H7 (cell line): ENCODE measurements at places on chromosomes 5 and 9. TPM values are rescaled to one million over a fixed set of nuclear protein-coding genes. Genes with fewer than 3 reads are reported as not detected.

DNA sequence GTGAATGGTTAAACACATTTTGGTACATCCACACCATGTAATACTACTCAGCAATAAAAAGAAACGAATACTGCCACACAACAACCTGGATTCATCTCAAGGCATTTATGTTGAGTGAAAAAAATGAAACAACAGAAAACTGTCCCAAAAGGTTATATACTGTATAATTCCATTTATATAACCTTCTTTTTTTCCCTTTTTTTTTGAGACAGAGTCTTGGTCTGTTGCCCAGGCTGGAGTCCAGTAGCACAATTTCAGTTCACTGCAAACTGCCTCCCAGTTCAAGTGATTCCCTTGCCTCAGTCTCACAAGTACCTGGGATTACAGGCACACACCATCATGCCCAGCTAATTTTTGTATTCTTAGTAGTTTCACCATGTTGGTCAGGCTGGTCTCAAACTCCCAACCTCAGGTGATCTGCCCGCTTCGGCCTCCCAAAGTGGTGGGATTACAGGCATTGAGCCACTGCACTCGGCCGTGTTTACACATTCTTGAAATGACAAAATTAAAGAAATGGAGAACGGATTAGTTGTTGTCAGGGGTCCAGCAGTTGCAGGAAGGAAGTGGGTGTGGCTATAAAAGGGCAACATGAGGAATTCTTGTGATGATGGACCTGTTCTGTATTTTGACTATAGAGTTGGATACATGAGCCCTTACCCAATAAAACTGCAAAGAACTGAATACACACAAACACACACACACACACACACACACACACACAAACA, 17.4 kb downstream of the PPP6C start:
- no peak for DNase-seq

CDC20B gene
- not detected in 2 replicates for total RNA-seq

NUTM2F gene
- 0.69 TPM in 1 of 2 replicates, not detected in the other for total RNA-seq

DNA sequence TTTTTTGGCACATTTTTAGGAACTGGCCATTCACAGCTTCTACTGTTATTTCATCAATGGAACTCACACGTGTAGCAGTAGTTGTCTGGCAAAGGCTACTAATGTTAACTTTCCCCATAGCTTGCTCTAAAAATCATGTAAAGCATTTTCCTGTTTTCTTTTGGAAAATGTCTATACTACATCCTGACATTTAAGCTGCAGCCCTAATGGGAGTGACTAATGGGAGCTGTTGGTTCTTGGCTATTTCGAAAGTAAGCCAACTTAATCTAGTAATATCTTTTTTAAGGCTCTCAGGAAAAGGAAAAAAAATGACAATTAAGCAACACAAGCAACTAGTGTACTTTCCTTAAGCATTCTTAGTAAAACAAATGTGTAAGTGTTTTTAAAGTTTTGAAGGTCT, 169.2 kb downstream of the SLC12A2 start:
- no peak for DNase-seq

- peak; percentile 88 for DNase-seq
Measured at GRCh38 chr5:177553671-177554429, 513 bp downstream of the FAM193B start.

SLC36A3 gene
- not detected in 2 replicates for total RNA-seq

ZNF454 gene
- 0.14 and 1.3 TPM in 2 replicates for total RNA-seq

DNA sequence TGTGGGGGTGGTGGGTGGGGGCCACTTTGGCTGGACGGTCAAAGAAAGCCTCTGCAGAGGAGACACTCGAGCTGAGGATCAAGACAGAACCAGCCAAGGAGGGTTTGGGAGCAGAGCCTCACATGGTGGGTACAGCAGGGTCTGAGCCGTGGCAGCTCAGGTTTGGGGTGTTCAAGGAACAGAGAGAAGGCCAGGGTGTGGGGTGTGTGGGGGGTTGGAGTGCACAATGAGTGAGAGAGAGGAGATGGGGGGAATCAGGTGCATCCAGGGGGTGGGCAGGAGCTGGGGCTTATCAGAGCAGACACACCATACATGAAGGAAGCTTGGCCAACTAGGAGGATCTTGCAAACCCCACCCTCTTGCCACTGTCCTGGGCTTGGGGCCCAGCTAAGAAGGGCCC, 140.0 kb downstream of the NSG2 start:
- DNase-seq = no peak

PPP2CA gene
- 152 and 184 TPM in 2 replicates for total RNA-seq

DNA sequence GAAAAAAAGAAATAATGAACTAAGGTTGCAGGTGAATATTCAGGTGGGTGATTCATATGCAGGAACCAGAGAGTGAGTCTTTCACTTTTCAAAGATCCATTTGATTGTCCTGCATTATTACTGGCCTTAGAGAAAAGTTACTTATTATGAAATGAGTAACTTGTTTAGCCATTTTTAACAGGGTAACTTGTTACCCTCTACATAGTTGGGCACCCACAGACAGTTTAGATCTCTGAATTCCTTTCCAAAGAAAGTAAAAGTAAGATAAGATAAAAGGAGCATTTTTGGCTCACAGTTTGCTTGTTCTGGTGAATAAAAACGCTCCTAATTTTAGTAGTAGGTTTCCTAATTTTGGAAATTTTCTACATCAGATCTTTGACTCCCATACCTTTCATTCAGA, 54.1 kb upstream of the DAB2 start:
- no peak for DNase-seq

GRCh38 chr5:156826150-156826549, 23.9 kb upstream of the PPP1R2B start:
- DNase-seq = no peak

DNA sequence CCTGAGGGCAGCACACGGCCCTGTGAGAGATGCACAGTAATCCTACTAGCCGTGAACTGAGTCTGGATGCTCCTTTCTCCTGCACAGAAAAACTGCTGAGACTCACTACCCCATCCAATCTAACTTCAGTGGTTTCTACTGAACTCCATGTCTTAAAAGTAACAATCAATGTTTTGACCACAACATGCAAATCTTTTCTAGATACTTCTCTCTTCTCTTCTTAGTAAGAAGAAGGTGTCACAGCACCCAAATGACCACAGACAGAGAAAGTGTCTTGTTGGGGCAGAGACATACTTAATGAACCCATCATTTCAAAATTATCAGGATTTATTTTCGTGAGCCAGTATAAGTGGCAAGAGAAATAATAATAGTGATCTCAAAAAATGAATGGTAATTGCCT, 285.8 kb upstream of the MEF2C start:
- DNase-seq = no peak

RASEF gene
- total RNA-seq = 1.2 TPM in 2 replicates

- no peak for DNase-seq
Measured at GRCh38 chr9:2913026-2913425, 69.1 kb upstream of the PUM3 start.

ANGPTL2 gene
- 4.7 and 8.3 TPM in 2 replicates for total RNA-seq

DNA sequence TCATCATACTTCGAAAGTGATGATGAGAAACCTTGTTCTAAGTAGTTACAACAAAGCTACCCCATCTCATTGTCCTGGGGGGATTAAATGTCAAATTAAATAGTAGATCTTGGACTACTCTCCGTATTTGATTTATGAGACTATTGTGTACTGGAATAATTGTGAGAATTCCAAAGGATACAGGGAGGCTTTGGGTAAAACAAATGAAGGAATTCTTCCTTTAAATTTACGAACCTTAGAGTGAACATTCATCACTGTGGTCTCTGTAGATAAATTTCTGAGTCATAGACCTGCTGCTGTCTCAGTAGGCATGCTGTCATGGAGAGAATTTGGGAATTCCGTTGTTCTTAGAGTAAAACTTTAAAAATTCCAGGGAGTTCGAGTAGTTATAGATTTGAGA, 836.2 kb downstream of the DNAH5 start:
- DNase-seq = no peak

DNA sequence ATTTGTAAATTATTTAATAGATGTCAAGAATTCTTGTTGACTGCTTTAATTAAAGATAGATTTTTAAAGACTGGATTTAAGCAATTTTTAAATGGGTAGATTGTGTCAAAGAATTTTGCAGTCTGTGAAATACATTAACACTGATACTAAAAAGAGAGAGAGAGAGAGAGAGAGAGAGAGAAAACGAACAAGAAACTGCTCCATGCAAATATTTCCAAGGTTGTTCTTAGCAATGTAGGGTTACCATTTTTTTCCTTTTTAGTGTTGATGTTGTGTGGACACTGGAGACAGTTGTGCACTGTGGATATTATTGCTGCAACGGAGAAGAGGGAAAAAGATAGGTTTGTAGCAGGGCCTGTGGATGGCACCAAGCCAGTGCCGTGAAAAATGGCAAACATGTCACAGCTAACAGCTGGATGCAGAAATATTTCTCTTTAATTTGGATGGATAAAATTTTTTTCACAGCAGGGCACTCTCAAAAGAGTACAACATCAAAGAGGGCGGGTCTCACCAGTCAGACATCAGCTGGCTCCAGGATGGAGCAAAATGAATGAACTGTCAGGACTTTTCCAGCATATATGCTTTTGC, 58.2 kb downstream of the PRDM6 start:
- DNase-seq = no peak

TMEM174 gene
- total RNA-seq = not detected in 2 replicates
